Sciatic nerve (tissue), 2 donors: ENCODE measurements at places on chromosomes 4 and X.

GRCh38 chr4:73711989-73712388 is 28.4 kb upstream of the CXCL8 start:
- DNase-seq = no peak

- no peak for DNase-seq
Measured at GRCh38 chrX:105315248-105315647, 94.8 kb upstream of the TEX13A start.

DNA sequence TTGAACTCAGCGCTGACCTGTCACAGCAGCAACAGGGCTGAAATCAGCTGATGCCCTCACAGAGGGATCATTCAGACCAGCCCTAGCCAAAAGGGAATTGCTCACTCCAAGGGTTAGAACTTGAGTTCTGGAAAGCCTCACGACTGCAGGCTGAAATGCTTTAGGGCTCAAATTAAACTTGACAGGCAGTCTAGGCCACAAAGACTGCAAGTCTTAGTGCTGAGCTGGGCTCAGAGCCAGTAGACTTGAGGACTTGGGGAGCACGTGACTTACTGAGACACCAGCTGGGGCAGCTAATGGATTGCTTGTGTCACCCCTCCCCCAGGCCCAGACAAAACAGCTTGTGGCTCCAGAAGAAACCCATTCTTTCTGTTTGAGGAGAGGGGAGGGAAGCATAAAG is 119.0 kb upstream of the SLC6A14 start:
- DNase-seq = no peak

DNA sequence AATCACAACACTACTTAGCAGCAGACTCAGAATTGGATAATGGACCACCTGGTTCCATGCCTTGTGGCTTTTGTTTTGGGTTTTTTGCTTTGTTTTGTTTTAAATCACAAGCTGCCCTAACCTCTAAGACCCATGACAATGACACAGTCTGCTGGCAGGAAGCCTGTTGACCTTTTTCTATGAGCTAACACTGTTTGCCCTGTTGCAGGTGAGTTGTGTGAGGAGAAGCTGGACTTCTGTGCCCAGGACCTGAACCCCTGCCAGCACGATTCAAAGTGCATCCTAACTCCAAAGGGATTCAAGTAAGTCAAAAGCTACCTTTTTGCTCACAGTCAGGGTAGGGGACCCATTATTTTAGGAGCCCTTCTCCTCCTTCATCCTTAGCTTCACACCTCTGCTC is 110.8 kb upstream of the PACRGL start:
- DNase-seq = no peak

DNA sequence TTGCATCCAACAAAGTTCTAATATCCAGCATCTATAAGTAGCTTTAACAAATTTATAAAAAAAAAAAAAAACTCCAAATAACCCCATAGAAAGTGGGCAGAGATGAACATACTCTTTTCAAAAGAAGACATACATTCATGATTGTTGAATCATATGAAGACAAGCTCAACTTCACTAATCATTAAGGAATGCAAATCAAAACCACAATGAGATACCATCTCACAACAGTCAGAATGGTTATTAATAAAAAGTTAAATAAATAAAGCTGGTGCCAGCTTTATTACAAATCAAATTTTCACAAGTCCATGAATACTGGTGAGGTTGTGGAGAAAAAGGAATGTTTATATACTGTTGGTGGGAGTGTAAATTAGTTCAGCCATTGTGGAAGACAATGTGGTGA is 592.0 kb downstream of the IQCM start:
- DNase-seq = no peak
